ENCODE measurements at places on chromosomes 16 and 17. TPM values are rescaled to one million over a fixed set of nuclear protein-coding genes. Genes with fewer than 3 reads are reported as not detected.
A peak's percentile ranks its signal among the peaks of the same experiment; 100 is the strongest.

TMEM106A gene
- 16.9 TPM for total RNA-seq

GRCh38 chr17:41786227-41787020, at the start of gene JUP:
TSS of gene JUP (minus strand) at chr17:41786711. CDS start at chr17:41771854, 14,857 bp downstream.
- peak within 1 kb of the TSS; percentile 90 for H3K4me3 ChIP-seq
- no peaks in the 10 kb centered on the region for H3K36me3 ChIP-seq
- peak within 1 kb of the TSS; percentile 62 for H3K27ac ChIP-seq

TPPP3 gene
- 0.20 TPM for total RNA-seq

GRCh38 chr17:68029512-68030215, 5.9 kb upstream of the KPNA2 start:
- H3K27ac ChIP-seq = peak overlapping the region; percentile 52
- DNase-seq = peak; percentile 97
- no peaks in the 10 kb centered on the region for H3K27me3 ChIP-seq
- H3K4me3 ChIP-seq = no peak overlapping the region

ADAP2 gene
- total RNA-seq = 0.51 TPM

GRCh38 chr16:85969591-85969990, 70.6 kb downstream of the IRF8 start:
- no peak overlapping the region for H3K27ac ChIP-seq
- H3K27me3 ChIP-seq = no peaks in the 10 kb centered on the region
- H3K4me3 ChIP-seq = no peak overlapping the region
- no peaks in the 10 kb centered on the region for H3K36me3 ChIP-seq

DNA sequence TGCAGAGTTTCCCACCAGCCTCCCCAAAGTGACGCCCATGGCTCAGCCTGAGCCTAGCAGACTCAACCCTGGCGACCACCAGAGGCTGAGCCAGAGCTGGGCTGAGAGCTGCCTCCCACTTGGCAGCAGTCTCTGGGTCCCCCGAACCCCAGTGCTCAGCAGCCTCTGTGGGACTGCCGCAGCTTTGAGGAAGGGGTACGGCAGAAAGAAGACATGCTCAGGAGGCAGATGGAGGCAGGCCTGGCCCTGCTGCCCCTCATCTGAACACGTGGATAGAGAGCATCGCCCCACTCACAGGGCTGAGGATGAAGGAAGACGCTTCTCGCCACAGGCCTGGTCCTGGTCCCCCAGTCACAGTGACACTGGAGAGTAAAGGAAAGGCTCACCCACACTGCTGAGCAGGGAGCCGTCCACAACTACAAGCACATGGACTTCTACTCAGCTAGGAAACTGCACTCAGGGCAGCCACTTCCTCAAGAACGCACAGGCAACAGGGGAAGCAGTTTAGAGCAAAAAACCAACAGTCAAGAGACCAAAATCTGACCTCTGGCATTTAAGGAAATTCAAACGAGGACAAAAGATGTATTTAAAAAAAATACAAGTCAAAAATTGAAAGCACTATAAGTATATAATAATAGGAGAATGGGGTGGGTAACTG, 45.2 kb upstream of the GSG1L start:
- H3K4me1 ChIP-seq = no peaks in the 10 kb centered on the region
- H3K27me3 ChIP-seq = no peaks in the 10 kb centered on the region
- H3K36me3 ChIP-seq = peaks cover 88% of the 10 kb centered on the region
- DNase-seq = no peak
- no peak overlapping the region for H3K27ac ChIP-seq

AURKB gene
- total RNA-seq = 67.7 TPM

GRCh38 chr17:4134721-4135120, 8.1 kb downstream of the ZZEF1 start:
- H3K27ac ChIP-seq = no peak overlapping the region
- peaks cover 1% of the 10 kb centered on the region for H3K36me3 ChIP-seq
- H3K4me3 ChIP-seq = no peak overlapping the region

GRCh38 chr16:68893710-68894705, 50.7 kb downstream of the TANGO6 start:
- no peak overlapping the region for H3K27ac ChIP-seq
- peak; percentile 35 for DNase-seq
- peaks cover 37% of the 10 kb centered on the region for H3K4me1 ChIP-seq

DNA sequence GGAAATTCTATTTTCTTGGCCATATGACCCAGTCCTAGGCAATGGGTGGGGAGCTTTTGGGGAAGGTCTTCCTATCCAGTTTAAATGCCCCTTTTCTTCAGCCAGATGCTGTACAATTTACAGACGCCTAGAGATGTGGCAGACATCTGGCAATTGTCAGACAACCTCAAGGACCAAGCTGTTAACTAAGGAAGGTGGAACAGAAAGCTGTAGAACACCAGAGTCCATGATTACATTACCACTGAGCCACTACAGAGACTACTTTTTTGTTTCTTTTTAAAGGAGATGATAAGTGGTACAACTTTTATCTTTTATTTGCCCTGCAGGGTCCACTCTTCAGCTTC, 21.1 kb upstream of the CORO6 start:
- H3K27ac ChIP-seq = peak overlapping the region; percentile 27
- H3K36me3 ChIP-seq = no peaks in the 10 kb centered on the region
- no peaks in the 10 kb centered on the region for H3K27me3 ChIP-seq
- no peak for DNase-seq
- no peak overlapping the region for H3K4me3 ChIP-seq
- H3K4me1 ChIP-seq = peaks cover 21% of the 10 kb centered on the region

SERPINF2 gene
- 309 TPM for total RNA-seq
